ENCODE measurements at places on chromosomes 1 and 21.

DNA sequence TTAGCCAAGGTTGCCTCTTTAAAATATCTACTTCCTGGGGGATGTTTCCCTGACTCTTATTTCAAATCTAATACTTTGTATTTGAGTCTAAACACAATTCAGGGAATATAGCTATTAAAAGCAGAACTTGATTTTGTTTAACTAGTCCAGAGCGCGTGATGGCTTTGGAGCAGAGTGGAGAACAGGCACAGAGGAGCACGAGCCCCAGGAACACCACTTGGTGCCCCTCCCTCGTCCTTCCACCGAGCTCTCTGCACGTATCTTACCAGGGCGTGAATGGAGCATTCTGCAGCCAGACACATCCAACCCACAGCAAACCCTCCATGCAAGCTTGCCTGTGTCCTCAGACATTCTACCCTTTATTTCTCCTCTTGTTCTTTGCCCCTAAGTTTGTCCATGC is 14.1 kb downstream of the KIF26B start:
- DNase-seq: no peak

GRCh38 chr1:31521761-31522555 is 54.4 kb upstream of the TINAGL1 start:
- DNase-seq: no peak

GRCh38 chr1:11848373-11848700 is 754 bp upstream of the NPPA start:
- DNase-seq: no peak

- DNase-seq: peak; percentile 16
Measured at GRCh38 chr1:23168079-23168444, 594 bp downstream of the LUZP1 start.

- no peak for DNase-seq
Measured at GRCh38 chr1:63379583-63379982, 12.2 kb downstream of the ALG6 start.
